ENCODE measurements at places on chromosomes 12 and 14.

DNA sequence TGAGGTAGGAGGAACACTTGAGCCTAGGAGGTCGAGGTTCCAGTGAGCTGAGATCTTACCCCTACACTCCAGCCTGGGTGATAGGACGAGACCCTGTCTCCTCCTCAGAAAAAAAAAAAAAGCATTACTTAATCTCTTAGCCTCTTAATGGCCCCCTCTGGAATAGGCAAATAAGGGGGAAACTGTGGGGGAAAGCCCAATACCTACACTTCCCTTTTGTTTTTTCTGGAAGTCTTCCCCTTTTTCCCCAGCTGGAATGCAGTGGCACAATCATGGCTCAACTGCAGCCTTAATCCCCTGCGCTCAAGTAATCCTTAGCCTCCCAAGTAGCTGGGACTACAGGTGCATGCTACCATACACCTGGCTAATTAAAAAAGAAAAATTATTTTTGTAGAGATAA lies 32.2 kb downstream of the RCOR1 start:
- no peak for DNase-seq

- DNase-seq: no peak
Observed at GRCh38 chr14:22168092-22168955, 420.7 kb downstream of the DAD1 start.

GRCh38 chr12:87815771-87816585 lies 213.2 kb downstream of the C12orf50 start:
- DNase-seq: peak; percentile 37

GRCh38 chr14:89000007-89000942 lies 175.8 kb downstream of the TTC8 start:
- DNase-seq: no peak

GRCh38 chr14:24861083-24861630 lies 188.8 kb downstream of the STXBP6 start:
- no peak for DNase-seq

Data from spinal cord (tissue), 10 donors.